Effector memory CD8-positive, alpha-beta T cell (primary cell): ENCODE measurements at places on chromosomes 11 and 22.

GRCh38 chr11:61769169-61769920 is 16.9 kb downstream of the MYRF start:
- DNase-seq, result no peak

DNA sequence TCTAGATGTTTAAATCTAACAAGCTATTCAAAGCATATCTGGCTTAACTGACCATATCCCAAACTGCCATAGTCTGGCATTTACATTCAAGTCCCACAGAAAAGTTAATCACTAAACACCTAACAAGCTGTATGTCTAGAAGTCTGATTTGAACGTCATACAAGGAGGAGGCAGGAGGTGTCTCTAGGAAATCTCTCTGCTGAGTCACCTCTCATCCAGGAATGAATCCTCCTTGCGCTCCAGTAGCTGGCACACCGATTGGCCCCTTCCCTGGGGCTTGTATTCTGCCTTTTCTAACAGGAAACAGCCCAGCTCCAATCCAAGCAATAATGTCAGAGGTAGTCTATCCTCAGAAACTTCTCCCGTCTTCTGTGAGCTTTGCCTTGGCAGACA is 31.8 kb downstream of the FEZ1 start:
- DNase-seq, result no peak

DNA sequence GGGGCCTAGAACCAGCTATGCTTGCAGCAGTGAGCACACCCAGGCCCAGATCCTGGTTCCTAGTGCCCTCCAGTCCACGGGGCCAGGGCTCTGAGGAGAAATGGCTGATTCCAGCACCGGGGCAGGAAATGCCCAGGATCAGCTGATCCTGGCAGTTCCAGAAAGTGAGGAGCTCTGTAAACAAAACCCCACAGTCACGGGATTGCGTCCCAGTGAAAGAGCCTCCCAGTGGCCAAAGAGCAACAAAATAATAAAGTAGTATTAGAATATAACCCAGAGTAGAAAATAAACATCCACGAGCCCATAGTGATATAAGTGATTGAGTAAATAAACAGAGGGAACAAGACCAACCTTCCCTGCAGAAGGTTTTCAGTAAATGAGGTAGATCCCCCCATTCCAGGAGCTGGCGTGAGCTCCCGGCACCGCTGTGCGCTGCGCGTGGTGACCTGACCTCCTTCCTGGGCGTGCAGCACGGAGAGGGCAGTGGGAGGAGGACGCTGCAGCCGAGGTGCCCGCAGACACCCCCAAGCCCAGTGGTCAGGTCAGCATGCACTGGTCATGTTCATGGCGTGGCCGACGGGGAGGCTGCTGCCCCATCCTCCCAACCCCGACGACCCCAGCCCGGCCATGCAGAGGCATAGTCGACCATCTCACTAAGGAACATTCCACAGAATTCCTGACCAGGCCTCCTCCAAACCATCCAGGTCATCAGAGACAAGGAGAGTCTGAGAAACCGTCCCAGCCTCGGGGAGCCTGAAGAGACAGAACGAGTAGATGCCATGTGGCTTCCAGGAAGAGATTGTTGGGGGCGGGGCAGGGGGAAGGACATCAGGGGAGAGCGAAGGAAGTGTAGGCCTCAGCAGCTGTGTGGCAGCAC is 19.8 kb downstream of the PTDSS2 start:
- no peak for DNase-seq

DNA sequence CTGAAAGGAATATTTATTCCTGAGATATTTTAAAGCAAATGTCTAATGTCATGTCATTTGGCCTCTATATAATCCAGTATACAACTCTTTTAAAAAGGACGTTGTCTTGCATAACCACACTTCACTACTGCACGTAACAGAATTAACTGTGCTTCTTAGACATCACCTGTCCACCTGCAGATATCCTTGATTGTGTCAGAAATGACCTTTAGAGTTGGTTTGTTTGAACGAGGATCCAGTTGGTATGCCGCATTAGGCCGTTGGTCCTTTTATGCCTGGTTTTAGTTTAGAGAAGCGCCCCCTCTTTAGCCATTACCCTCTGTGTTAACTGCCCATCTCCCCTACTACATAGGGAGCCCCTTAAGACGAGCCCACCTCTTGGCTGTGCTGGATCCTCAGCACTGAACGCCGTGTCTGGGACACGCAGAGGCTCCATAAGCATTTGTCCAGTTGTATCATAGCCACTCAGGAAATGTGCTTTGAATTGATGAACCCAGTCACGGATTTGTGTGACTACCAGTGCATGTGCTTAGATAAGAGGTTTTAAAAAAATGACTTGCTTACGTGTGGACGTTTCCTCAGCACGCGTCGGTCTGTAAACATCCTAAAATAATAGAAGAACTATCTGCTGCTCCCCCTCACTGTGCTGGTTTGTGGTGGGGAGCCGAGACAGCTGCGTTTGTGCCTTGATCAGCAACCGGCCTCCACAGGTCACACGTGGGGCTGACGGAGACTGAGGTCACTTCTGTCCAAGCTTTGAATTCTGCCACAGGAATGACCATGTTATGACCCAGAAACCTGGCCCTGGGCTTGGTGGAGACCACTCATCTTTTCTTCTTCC is 4.0 kb downstream of the MICAL2 start:
- no peak for DNase-seq

DNA sequence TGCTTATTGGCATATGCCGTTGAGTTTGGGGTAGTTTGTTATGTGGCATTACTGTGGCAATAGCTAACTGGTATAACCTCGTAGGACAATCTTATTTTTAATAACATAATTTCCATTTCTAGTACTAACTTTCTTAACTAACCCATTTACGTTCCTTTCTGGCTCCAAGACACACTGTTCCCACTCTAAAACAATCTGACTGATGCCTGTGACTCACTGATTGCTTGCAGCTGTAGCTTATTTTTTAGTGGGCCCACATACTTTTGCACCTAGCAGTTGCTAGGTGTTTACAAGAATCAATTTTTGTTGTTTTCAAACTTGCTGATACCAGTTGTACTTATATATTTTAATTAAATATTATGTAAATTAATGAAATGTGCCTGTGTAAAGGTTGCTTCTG is 52.2 kb downstream of the FAT3 start:
- DNase-seq, result no peak

DNA sequence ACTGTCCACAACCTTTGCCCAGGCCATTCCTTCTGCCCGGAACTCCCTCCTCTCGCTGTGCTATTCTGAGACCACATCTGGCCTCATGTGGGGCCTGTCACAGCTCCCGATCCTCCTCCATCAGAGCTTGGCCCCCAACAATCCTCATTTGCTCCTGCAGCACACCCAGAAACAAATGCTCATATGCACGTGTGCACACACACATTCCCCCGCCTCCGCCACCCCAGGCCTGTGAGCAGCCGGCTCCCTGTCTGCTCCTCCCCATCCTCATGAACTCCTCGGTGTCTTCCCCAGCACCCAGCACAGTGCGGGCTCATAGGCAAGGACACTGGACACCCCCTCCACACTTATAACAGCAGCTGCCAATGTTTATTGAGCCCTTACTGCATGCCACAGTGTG is 29.7 kb upstream of the PICK1 start:
- no peak for DNase-seq

DNA sequence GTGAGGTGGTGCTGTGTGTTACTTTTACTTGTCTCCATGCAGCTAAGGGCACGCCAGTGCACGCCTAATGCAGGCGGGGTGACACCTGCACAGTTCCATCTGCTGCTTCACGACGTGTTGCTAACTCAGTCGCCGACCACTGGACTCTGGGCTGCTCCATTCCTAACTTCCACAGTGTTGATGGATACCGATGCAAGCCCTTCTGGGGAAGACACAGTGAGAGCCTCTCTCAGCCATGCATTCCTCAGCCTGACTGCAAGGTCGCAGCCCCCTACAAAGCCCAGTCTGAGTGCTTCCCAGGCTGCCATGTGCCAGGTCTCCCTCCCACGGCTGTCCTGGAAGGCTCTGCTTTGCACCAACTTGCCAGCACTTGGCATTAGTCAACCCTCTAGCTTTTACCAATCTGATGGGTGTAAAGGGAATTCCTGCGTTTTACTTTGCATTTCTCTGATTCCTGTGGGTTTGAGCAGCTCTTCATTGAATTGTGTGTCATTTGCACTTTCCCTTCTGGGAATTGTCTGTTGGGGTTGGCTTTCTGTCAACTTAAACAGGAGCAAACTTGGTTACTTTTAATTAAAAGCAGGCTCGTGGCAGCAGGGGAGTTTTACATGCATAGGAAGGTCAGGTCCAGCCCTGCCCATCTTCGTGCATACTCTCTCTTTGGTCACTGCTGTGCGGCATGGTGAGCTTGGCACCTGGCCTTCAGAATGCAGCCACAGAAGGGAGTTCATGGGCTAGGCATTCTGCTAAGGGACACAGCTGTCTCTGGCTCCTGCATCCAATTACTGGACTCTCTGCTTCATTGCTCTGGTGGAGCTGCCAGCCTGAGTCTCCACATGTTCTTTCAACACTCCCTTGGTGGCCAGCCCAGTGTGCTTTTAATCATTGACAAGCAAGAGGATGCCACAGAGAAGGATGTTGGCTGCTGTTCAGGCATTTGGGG is 34.6 kb upstream of the SHANK2 start:
- DNase-seq, result no peak

DNA sequence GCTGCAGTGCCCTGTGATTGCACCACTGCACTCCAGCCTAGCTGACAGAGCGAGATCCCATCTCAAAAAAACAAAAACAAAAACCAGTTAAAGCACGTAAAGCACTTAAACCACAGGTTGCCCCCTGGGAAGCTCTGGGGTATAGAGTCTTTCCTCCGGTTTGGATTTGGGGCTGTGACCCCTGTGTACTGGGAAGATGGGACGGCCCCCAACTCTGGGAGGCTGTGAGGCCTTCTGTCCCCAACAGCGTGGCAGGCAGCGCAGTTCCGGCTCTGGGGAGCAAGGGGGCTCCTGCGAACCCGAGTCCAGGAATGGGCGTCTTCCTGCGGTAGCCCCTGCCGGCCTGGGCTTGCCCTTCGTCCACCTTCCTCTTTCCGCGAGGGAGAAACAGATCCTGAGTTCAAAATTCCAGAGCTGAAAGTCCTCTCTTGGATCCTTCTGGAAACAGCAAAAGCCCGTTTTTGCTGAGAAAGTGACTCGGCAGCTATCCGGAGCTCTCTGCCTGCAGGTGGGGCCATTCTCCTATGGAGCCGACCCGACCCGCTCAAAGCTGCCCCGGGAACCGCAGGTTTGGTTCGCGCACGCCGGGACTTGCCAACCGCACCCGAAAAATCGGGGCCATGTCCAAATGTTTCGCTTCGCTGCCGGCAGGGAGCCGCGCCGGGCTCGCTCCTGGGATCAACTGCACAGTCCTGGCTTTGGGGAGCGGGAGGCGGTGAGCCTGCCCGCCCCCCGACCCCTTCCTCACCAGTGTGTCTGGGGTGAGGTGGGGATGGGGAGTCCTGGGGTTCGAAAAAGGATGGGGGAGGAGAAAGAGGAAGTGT is 36.3 kb upstream of the POLA2 start:
- DNase-seq, result peak; percentile 42

DNA sequence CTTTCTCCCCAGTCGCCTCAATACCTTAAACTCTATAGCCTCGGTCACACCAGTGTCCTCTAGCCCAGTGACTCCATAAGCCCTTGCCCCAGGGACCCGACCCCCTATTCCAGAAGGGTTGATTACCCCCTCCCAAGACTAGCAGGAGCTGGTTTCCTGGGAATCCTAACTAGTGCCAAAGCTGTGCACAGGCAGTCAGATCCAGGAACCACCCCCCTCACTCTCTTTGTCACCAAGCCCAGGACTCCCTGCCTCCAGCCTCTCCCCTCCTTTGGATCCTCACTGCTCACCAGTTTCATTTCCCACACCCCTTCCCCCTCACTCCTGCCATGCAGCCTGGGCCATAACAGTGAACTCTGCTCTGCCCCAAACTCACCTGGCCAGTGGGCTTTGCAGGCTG is 9.8 kb downstream of the LTBP3 start:
- no peak for DNase-seq

DNA sequence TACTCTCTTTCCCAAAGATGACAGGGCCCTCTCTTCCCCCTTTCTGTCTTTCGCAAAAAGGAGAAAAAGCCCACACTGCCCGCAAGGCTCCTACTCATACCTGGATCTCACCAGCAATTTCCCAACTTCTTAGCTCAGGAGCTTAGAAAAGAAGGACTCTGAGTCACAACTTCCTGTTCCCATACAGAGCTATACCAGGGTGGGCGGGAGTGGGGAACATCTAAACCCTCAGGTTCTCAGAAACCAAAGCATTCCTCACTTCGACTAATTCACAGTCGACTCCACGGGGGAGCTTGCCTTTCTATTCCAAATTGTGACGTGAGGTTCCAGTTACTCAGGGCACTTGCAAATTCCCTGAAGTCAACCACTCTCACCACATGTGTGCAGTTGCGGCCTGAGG is 61.9 kb downstream of the MTNR1B start:
- DNase-seq, result no peak

GRCh38 chr11:128182844-128183243 is 404.5 kb downstream of the ETS1 start:
- no peak for DNase-seq
